Smooth muscle cell of trachea (primary cell): ENCODE measurements at places on chromosomes 1 and 21. TPM values are rescaled to one million over a fixed set of nuclear protein-coding genes. Genes with fewer than 3 reads are reported as not detected.

NUF2 gene
- total RNA-seq = 3.5 and 29.7 TPM in 2 replicates

FAM72C gene
- 1.5 TPM in 1 of 2 replicates, not detected in the other for total RNA-seq

TNFRSF18 gene
- total RNA-seq = 0.33 and 0.44 TPM in 2 replicates

TDRD10 gene
- total RNA-seq = 0.17 TPM in 1 of 2 replicates, not detected in the other

LRRC3 gene
- 0.44 and 0.66 TPM in 2 replicates for total RNA-seq

PDZK1IP1 gene
- 0.50 TPM in 1 of 2 replicates, not detected in the other for total RNA-seq

NTNG1 gene
- total RNA-seq = 5.0 and 11.6 TPM in 2 replicates
